Effector CD8-positive, alpha-beta T cell (primary cell): ENCODE measurements at places on chromosomes 6 and 20.

GRCh38 chr6:154238831-154239230 lies 117.8 kb downstream of the IPCEF1 start:
- no peak for DNase-seq

GRCh38 chr6:129686941-129687627 lies 22.9 kb downstream of the ARHGAP18 start:
- DNase-seq = no peak

DNA sequence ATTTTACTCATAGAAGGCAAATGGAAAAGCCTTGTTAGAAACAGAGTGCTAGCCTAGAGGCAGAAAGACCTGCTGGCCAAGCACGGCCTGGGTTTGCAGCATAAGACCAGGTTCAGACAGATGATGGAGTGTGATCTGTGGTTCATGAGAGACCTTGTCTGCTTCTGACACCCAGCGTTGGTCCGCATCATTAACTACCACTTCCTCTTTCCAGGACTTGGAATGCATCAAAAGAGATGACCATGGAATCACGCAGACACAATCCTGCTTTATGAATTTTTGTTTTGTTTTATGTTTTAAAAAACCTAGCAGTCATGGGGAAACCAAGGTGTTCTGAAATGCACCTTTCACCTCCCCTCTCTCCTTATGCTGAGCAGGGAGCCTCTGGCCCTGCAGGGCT lies 76.8 kb upstream of the SYNDIG1 start:
- DNase-seq = no peak

GRCh38 chr6:34656378-34657036 lies 40.1 kb downstream of the ILRUN start:
- no peak for DNase-seq
